ENCODE measurements at places on chromosomes 2 and 18. TPM values are rescaled to one million over a fixed set of nuclear protein-coding genes. Genes with fewer than 3 reads are reported as not detected.

DNA sequence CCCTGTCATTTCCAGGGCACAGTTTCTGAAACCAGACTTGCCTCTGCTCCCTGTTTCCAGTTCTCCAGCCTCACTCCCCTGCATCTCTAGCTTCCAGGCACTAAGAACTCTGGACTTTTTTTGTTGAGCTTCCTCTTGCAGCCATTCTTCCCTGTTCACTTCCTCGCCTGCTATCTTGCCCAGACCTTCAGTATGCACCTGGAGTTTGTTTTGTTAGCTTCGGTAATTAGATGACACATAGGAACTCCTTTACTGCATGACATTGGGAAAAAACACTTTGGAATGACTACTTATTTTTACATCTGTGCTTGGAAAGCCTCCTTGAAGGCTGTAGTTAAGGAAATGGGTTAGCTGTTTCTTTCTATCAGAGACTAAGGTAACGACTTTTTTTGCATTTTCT is 35.2 kb downstream of the OTOF start:
- DNase-seq: peak; percentile 22

DNA sequence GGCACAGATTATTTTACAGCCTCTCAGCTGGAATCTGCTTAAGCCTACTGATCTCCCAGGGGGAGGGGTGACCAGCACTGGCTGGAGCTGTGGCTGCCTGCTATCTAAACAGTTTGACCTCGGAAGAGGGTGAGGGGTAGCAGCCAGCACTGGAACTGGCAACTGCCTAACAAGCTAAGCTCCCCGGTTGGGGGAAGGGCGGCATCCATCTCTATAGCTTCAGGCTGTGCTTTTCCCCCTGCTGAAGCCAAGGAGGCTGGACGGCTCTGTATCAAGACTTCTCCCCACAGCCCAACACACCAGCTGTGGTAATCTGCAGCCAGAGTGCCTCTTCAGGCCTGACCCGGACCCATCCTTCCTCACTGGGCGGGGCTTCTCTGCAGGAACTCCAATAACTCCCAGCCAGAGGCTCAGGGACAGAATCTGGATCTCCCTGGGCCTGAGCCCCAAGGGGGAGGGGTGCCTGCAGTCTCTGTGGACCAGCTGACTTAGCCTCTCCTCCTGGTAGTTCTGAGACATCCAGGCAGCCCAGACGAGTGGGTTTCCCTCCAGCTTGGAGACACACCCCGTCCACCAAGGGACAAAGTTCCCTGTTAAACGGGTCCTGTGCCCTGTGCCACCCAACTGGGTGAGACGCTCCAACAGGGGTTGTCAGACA is 560.2 kb downstream of the LRP1B start:
- DNase-seq: no peak

DNA sequence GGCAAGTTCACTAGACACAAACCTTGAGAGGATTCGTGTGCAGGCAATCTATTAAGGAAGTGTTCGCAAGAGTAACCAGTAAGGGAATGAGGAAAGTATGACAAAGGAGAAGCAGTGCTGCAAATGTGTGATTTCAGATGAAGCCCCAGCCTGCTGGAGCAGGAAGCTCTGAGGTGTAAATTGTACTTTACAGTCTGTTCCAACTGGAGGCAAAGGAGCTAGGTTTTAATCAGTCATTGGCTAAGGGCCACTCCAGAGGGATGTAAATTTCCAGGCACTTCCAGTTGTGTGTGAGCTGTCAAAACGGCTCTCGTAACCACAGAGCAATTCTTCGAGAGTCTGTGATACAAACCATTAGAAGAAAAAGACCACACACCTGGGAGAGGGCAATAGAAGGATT is 359.5 kb upstream of the FAM98A start:
- DNase-seq: no peak

DNA sequence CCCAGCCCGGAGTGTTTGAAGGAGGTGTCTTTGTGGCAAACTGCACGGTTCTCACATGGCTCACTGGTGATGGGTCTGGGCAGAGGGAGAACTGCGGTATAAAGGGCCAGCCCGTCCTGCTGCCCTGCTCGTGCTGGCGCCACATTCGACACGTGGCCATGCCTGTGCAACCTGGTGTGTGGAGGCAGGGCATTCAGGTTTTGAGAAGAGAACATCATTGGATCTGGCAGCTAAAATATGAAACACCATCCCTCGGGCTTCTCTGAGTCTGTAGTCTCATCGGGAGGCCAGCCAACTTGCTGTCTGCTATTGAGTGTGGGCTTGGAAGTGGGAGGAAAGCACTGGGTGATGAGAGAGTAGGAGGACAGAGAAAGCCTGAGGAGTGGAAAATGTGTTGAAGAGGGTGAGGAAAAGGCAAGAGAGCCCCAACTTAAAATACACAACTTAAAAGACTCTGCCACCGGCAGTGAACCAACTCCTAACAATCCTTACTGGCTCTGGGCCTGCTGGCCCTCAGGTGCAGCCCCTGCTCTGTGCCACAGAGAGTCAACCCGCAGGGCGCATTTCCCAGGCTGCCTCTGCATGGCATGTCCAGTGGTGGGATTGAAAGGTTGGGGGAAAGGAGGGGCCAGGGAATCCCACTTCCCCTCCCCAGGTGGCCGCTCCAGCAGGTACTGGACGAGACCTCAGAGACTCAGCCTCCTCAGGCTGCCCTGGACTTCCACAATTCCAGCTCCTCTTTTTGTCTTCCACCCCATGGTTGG is 112.7 kb upstream of the DLX2 start:
- no peak for DNase-seq

DNA sequence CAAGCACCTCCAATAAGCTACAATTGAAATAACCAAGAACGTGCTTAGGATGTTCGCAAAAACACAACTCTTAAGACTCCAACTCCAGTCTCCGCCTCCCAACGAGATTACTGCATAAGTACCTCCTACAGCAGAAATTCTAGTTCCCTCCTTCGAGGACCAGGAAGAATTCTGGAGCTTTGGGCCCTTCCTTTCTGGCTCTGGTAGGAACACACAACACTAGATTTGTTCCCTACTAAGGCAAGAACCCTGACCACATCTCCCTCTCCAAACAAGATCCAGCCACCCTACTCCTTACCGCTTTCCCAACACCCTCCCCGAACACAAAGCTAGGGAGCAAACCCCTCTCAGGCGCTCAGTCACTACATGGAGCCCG is 721 bp downstream of the ADAM17 start:
- DNase-seq: peak; percentile 66

DNA sequence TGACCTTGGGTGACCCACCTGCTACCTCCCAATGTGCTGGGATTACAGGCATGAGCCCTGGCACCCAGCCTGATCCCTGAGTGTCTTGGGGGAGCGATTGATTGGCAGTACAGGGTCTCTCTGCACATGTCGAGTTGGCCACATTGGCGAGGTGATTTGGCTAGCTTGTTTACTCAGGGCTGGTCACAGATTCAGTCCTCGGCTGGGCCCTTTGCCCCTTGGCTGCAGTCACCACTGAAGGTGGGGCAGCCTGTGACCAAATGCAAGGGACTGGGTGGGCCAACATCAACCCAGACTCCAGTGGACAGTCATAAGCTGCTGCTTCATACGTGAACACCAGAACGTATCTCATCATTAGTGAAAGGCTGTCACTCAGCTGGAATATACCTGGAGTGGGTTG is 114.9 kb downstream of the ZNF532 start:
- no peak for DNase-seq

DNA sequence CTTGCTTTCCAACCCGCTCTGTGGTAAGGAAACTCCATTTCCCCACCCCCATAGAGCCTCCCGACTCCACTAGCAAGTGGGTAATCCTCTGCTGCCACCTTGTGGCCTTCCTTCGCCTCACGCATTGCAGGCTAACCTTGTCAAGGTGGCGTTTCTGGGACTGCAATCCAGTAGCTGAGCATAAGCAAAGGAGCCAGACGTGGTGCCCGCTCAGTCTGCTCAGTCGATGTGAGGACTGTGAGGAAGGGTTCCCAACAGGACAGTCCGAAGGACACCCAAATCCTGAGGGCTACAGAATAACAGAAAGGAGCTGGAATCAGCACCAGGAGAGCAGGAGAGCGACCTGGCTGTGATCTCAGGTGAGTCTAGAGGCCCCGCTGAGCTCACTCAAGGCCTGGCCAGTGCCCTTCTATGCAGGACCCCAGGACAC is 144.2 kb downstream of the SUCLG1 start:
- DNase-seq: peak; percentile 82

- no peak for DNase-seq
Observed at GRCh38 chr2:201608021-201608420, 35.3 kb downstream of the TMEM237 start.

- DNase-seq: no peak
Observed at GRCh38 chr18:49243391-49243790, 217.1 kb downstream of the DYM start.

DNA sequence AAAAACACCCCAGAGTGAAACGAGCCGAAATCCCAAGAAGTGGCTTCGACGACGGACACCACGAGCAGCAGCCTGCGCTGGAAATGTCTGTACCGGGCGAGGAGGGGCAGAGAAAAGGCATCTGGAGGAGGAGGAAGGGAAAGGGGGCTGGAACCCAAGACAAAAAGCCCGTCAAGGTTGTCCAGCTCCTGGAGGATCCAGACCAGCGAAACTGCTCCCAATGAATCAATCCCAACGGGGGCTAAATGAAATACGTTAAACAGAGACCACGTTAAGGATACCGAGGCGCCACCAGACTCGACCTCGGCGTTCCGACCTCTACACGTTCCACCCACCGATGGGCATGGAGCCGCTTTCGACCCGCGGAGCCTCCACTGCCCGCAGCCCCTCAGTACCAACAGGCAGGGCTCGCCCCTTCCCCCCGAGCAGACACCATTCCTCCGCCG is 400 bp downstream of the CCDC88A start:
- DNase-seq: peak; percentile 51

GRCh38 chr2:172299741-172300140 is 127.6 kb upstream of the ITGA6 start:
- DNase-seq: no peak

GRCh38 chr2:60490441-60490840 is 63.0 kb downstream of the BCL11A start:
- no peak for DNase-seq

- DNase-seq: no peak
Observed at GRCh38 chr2:3596901-3597417, 2.0 kb downstream of the COLEC11 start.

DNA sequence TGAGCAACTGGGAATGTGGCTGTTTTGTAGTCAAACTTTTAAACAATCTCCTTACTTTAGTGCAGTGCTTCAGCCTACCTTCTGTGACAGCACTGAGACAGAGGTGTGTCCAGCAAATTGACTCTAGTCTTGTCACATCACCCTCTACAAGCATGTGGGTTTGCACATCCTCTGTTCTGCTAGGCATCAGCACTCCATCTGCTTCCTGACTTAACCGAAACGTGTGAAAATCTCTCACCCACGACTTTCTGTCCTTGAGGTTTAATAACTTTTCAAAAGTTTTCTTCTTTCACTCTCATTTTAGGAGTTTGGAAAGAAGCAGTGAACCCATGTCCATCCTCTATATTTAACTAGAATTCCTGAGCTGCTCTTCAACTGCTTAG is 42.6 kb downstream of the TTR start:
- DNase-seq: no peak

DNA sequence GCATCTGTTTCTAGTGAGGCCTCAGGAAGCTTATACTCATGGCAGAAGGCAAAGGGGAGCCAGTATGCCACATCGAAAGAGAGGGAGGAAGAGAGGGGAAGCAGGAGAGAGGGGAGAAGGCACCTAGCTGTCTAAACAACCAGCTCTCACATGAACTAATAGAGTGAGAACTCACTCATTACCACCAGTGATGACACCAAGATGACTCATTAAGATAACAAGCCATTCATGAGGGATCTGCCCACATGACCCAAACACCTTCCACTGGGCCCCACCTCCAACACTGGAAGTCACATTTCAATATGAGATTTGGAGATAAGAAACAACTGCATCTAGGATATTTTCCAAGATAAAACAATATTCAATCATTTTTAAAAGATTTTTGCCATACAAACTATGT is 753.9 kb upstream of the ZEB2 start:
- no peak for DNase-seq

DNA sequence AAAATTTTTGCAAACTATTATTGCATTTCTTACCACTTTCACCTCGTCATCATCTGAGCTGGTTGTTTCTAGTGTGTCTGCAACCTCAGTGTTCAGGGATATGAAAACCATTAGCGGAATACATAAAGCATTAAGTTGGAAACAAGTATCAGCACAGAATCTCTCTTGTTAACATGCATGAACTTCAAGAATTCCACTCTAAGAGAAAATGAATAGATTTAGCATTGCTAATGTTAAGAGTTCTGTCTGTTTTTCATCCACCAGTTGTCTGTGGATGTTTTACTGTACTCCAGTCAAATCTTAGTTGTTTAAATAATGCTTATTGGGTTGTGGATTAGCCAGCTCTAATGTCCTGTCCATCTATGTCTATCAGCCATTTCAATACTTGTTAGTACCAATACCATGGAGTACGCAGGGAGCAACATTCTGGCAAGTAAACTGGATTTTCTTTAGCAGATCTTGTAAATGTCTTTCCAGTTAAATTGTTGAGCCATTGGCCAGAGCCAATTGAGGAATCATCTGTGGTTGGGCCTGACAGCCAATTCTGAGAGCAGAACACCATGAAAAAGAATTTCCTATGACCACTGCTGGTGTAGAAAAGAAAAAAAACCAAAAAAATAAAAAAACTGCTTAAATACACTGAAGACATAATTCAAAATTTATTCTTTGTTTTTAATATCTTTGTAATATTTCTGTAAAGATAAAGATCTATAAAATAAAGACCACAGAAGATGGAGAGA is 82.5 kb downstream of the SLC8A1 start:
- DNase-seq: no peak

- DNase-seq: no peak
Observed at GRCh38 chr2:206105541-206105940, 19.6 kb upstream of the INO80D start.

GRCh38 chr2:42554392-42554791 is 14.0 kb upstream of the MTA3 start:
- no peak for DNase-seq

- DNase-seq: no peak
Observed at GRCh38 chr18:45376193-45376592, 239.1 kb upstream of the SLC14A2 start.

DNA sequence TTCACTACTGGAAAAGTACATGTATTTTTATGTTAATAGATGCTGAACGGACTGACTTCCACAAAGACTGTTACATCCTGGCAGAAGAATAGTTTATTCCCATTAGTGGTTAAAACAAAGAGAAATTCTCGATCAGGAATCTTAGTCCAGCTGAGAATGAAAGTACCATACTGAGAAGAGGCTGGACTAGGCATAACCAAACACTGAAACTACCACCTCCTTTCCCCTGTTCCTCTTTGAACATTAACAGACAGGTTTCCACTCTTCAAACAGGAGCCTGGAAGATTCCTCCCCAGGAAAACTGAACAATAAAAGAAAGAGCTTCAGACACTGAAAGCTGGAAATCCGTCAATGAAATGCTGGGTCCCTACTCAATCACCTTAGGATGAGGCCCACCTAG is 25.8 kb downstream of the LDAH start:
- no peak for DNase-seq

GRCh38 chr2:156229724-156230362 is 102.7 kb downstream of the NR4A2 start:
- no peak for DNase-seq

The SPHKAP gene
- total RNA-seq: not detected

The MAT2A gene
- total RNA-seq: 336 TPM

The SMYD1 gene
- not detected for total RNA-seq

The KCNE4 gene
- total RNA-seq: not detected

The RMC1 gene
- total RNA-seq: 51.7 TPM

The HOXD1 gene
- not detected for total RNA-seq

The TDRD15 gene
- not detected for total RNA-seq

The ABCA12 gene
- total RNA-seq: not detected

The MAL gene
- 178 TPM for total RNA-seq

The ANKRD30B gene
- total RNA-seq: not detected

Measured in activated CD8-positive, alpha-beta memory T cell treated with anti-CD3 and anti-CD28 coated beads, Interleukin-2, amount 10 ng/mL, durations not matched to agents 7 days and 5 days (primary cell).